ENCODE measurements at places on chromosomes 7 and 10.
A peak's percentile ranks its signal among the peaks of the same experiment; 100 is the strongest.

DNA sequence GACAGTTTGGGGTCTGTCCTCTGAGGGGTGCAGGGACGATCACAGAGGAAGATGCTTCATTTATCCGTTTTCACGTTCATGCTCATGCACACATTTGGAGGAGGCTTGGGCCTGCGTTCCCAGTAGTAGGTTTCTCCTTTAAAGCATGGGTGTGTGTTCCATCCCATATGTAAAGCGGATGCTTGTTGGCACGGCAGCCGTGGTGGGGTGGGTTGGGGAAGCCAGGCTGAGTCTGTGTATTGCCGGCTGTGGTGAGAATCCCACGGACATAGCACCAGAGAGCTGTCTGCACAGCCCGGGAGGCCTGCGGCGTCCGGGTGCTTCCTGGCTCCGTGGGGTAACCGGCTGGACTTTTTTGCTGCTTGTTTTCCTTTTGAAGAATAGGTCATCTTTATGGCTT, 440 bp downstream of the JAKMIP3 start:
- DNase-seq = no peak

DNA sequence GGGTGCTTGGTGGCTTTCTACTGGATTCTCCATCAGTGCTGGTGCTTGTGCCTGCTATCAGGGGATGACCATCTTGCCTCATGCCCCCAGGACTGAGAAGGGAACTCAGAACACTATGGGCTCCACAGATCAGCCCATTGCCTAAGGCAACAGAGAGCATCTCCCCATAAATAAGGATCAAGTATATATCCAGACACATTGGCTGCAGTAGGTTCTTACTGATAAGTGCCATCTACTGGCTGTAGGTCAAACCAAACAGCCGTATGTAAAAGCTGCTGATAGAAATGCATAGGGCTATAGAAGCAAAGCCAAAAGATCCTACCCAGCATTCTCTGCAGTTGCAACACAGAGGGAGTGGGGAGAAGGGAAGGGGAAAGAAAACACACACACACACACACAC, 153.7 kb downstream of the CDK14 start:
- no peak for DNase-seq

GRCh38 chr7:128812514-128813168, 17.6 kb upstream of the FLNC start:
- DNase-seq = no peak

DNA sequence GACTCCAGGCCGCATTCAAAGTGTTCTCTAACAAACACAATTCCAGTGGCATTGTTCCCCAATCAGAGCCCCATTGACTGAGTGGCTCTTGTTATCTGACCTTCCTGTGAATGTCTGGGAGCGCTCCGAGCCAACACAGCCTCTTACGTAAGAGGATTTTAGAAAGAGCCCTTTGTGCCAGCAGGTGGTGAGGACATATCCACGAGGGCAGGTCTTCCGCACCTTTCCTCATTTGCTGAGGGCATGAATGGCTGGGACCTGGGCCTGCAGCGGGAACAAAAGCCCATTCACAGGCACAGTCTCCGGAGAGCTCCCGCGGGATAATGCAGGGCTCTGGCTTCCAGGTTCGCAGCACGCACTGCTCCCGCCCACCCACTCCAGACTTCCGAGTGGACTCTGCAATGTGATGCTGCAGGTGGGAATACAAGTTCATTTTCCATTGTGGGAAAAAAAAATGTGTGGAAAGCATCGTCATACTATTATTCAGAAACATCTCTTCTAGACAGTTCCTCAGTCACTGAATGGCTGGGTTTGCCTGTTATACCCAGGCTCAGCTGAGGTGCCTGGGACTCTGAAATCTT, 295.0 kb upstream of the IGFBP3 start:
- no peak for DNase-seq

- no peak for DNase-seq
Measured at GRCh38 chr7:98075801-98076200, 30.9 kb upstream of the LMTK2 start.

GRCh38 chr7:23106057-23106822, 655 bp downstream of the KLHL7 start:
- peak; percentile 32 for DNase-seq

DNA sequence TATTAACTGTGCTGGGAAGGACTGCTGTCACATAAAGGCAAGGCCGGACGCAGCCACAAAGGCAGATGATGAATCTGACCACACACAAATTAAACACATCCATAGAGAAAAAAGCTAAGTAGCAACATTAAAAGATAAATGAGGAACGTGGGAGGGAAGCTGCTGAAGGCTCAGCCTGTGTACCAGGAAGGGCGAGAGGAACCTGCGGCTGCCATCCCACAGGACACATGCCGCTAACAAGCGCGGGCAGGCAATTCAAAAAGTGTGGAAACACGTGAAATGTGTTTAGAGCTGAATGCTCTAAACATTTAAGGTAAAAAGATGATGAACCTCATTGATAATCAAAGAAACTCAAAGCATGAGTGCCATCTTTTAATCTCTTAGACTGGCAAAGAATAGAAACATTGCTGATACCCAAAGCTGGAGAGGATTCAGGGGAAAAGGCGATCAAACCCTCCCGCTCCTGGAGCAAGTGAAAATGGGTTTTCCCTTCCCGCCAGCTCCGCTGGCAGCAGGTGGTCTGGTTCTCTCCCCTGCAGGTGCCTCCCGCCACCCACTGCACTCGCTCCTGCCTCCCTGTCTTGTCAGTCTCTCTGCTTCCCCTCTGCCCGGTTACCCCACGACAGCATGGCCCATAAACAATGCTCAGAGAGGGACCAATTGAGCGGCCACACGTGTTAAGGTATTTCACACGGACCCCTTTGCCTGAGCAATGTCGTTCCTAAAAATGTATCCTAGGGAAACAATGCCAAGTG, 4.2 kb downstream of the STK32C start:
- no peak for DNase-seq

- DNase-seq = no peak
Measured at GRCh38 chr7:118372530-118372929, 148.0 kb downstream of the ANKRD7 start.

DNA sequence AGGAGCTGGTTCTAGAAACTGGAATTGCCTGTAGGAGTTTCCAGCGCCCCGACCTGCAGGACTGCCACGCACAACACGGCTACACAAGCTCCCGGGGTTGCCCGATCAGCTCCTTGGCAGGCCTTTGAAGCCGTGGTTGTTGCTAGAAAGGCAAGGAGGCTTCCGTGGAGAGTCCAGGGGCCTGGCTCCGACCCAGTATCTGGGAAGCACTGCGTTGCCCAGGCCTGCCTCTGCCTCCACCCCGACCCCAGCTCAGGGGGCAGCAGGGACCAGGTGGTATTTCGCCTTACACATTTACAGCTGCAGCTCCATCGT, 54.4 kb downstream of the PROSER2 start:
- no peak for DNase-seq

DNA sequence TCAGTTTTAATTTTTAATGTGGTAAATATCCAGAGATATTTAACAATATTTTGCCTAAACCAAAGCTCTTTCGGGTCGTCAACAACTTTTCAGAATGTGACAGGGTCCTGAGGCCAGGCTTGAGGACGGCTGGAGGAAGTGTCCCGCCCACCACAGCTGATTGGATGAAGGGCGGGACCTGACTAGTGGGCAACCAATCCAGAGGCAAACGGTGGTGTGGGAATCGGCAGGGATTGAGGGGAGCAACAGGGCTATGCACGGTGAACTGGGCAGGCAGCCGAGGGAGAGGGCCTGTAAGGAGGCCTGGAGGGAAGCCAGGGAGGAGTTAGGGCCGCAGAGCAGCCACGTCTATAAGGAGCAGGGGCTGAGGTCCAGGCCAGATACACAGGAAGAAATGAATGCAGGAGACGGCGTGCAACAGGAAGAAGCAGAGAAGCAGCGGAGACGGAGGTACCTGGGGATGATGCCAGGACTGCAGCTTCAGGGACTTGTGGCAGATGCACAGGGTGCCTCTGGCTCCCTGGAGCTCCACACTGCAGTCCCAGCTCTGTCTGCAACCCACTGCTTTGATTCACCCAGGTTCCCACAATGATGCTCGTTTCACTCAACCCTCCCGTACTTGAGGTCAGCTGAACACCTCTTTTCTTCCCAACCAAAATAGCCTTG, 46.1 kb upstream of the ZMIZ1 start:
- no peak for DNase-seq

GRCh38 chr7:137413901-137414300, 70.4 kb upstream of the PTN start:
- no peak for DNase-seq

GRCh38 chr7:75881436-75882095, 2.7 kb downstream of the RHBDD2 start:
- DNase-seq = no peak

DNA sequence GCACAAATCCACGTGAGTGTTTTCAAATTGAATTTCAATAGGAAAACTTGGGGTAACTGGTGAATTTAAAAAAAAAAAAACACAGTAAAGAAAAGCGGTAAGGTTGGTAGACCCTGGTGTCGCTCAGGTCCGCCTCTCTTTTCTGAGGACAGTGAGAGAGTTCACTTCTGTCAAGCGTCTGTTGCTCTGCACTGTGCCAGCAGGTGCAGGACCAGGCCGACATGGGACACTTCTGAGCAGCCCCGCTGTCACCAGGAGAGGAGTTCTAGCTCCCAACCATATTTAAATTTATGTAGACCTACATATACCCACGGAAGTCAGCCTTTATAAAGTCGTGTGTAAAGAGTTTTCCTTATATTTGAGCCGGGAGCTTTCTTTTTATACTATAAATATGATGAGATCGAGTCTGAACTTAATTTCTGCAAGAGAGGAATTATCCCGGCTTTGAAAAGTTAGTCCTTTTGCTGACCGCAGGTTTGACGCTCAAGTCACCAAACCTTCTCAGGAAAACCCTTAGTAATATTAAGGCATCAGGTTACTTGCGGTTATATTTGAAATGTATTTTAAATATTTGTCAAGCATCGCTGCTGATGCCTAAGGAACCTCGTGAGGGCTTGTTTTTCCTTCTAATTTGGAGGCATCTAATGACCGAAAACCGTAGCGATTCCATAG, 531 bp downstream of the IKZF1 start:
- no peak for DNase-seq

DNA sequence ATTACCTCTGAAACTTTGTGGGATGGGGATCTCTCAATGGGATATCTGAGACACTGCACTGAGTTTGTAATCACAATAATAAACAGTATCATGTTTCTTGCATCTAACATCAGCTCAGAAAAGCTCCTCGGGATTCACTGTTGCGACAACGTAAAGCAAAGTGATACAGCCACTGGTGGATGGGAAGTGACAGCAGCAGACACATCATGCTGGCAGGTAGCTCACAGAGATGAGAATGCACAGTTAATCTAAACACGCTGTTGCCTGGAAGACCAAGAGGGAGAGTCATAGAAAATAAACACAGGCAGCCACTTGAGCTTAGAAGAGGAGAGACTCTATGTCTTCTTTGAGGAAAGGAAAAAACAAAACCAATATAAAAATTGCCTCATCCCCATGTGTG, 513.8 kb downstream of the MAGI2 start:
- DNase-seq = no peak

DNA sequence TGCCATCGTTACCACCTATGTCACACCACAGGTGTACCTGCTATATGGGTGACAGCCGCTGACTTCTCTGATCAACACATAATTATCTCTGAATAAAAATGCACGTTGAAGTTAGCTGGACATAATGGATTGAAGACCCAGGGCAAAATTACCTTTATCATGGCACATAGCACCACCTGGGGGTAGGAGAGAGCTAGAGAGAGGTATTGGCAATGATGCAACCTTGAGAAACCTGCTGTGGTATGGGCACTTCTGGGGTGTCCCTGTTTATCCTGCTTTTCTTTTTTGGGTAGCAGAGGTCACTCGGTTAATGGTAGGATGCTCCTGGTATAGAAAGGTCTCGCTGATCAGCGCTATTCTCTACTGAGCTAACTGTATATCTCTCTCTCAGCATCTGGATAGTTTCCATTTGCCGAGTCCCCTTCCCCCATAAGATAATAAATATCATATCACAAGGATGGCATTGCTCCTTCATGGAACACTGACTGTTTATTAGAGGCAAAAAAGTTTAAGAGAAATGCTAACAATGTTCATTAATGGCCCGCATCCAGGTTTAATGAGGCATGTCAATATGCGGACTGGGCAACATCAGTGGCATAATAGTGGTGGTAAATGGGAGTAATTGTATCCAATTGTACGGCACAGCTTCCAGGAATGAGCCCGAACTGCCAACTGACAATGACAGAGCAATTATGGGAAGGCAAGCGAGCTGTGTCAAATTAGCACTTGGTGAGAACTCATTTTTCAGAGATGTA, 323.1 kb downstream of the TFEC start:
- no peak for DNase-seq

DNA sequence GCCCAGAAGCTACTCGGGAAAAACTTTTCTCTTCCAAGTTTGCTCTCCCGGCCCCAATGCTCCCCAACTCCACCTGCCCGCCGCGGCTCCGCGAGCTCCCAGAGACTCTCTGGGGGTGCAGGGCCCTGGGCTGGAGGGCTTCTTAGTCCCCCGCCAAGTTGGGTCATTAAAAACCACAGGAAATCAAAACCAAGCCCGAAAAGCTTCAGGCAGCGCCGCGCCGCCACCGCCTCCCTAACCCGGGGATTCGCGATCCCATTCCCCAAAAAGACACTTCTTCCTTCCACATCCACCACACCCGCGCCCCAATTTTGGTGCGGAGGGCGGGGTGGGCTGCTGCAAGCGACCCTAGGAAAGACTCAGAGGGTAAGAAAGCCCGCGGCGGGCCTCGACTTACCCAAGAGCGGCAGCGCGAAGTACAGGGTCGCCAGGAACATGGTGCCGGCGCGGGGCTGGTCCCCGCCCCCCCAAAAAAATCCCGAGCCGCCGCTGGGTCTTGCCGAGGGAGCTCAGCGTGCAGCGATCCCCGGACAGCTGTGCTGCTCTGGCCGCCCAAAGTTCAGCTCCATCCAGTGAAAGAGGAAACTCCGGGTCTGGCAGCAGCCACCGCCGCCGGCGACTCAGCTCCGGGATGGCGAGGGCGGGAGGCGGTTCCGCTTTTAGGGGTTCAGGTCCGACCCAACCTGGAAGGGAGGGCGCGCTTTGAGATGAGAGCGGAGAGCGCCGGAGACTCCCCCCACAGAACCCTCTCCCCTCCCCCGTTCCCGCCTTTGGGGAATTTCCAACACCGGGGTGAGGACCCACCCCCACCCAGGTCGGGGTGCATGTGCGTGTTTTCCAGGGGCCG, 1.2 kb downstream of the GFRA1 start:
- DNase-seq = no peak

- no peak for DNase-seq
Measured at GRCh38 chr7:8783229-8783628, 349.8 kb downstream of the NXPH1 start.

GRCh38 chr7:117048882-117049281, 95.6 kb downstream of the ST7 start:
- DNase-seq = no peak

- DNase-seq = no peak
Measured at GRCh38 chr10:14366760-14367159, 36.0 kb upstream of the FRMD4A start.

DNA sequence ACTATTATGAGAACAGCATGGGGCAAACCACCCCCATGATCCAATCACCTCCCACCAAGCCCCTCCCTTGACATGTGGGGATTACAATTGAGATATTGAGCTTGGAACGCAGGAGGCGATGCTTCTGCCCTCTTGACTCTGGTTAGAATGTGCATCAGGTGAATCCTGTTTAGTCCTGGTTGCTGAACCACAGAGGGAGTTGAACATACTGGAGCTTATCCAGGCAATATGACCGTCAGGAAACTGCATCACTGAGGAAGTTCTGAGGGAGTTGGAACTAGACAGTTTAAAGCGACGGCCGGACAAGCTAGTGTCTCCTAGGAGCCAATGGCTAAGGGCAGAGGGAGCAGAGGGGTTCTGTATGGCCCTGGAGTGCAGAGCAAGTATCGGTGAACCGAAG, 31.8 kb upstream of the GARS1 start:
- no peak for DNase-seq

All from stimulated activated CD4-positive, alpha-beta T cell treated with anti-CD3 and anti-CD28 coated beads, TNF-alpha, amount 100 ng/mL, for 24 hours (primary cell).